ENCODE measurements at places on chromosomes 3 and 15.
A peak's percentile ranks its signal among the peaks of the same experiment; 100 is the strongest.

GRCh38 chr3:171986176-171986575 is 53.2 kb upstream of the FNDC3B start:
- no peak for DNase-seq

DNA sequence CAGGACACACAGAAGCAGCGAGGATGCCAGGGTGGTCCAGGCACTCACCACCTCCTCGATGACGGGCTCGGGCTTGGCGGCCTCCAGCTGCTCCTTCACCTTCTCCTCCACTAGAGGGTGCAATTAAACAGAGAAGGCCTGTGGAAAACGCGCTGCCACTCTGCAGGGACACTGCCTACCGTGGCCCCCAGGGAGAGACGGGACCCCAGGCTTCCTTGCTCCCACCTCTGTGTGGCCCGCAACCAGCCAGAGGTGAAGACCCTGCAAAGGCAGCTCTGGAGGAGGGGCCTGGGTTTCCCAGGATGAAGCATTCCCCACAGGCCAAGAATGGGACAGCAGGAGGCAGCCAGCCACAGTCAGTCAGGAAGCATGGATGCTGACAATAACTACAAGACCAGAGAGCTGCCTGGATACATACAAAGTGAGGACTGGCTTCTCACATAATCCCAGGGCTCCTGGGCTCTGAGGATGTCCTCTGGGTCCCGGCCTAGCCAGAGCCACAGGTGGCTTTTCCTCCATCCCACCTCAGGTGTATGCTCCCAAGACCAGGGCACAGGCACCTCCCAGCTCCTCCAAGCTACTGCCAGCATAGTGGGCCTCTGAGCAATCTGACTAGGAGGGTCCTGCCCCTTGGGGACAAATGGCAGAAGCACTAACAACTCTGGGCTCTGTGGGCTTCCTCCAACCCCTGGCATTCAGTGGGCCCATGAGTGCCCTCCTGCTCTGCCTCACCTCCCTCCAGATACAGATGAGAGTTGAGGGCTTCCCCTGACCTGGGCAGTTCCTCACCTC is 46.2 kb downstream of the PTH1R start:
- peak; percentile 76 for DNase-seq

GRCh38 chr15:91099616-91099994 is 452 bp upstream of the SV2B start:
- DNase-seq = peak; percentile 43

- no peak for DNase-seq
These were observed 849 bp downstream of the RRP9 start for GRCh38 chr3:51940648-51941462.
